ENCODE measurements at places on chromosomes 11 and 22.

- no peak for DNase-seq
These were observed 60.4 kb downstream of the KCNJ1 start for GRCh38 chr11:128806506-128807261.

GRCh38 chr22:44634426-44635321, 67.3 kb upstream of the PRR5 start:
- no peak for DNase-seq

DNA sequence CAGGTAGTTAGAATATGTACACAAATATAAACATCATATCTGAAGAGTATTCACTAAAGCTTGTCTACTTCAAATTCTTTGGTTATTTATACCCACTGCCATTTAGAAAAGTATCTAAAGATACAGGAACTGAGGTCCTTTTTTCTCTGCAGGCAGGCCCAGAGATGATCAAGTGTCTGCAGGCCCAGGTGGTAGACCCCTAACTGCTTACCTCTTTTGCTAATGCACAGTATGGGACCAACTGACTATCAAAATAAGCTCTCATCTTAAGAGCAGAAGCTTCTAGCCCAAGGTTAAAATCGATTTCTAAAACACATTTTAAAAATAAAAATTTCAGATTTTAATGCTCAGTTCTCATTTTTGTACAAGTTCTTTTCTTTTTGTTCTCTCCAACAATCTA, 81.5 kb downstream of the APOL5 start:
- DNase-seq: no peak

GRCh38 chr11:36452961-36453360, 57.1 kb downstream of the TRAF6 start:
- no peak for DNase-seq

GRCh38 chr11:126683766-126684728, 316.5 kb downstream of the KIRREL3 start:
- DNase-seq: no peak

DNA sequence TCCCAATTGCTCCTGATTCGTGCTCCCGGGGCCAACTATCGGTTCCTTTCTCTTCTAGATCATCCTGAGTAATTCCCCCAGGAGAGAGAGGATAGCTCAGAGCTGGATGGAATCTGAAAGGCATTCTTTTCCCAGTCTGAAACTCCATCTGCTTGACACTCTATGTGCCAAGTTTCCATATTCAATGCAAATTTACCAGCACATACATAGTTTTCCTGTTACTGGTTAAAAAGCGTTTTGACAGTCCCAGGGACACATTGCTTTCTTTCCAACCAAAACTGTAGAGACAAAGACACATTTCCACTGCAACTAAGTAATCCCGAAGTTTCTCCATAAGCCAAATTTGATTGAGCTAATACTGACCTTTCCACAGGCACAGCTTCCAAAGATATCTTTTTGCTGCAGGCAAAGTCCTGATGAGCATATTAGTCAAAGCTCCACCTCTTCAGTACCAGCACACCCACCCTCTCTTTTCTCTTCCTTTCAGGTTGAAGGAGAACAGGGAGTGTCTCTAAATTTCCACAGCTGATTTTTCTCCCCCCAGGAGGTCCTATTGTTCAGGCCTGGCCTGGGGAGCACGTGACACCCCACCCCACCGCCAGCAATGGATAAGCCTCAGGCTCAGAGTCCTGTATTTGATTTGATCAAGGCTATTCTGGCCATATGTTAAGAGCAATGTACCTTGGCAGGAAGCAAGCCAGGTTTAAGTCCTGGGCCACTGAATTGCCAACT, 9.7 kb upstream of the ANKK1 start:
- no peak for DNase-seq

DNA sequence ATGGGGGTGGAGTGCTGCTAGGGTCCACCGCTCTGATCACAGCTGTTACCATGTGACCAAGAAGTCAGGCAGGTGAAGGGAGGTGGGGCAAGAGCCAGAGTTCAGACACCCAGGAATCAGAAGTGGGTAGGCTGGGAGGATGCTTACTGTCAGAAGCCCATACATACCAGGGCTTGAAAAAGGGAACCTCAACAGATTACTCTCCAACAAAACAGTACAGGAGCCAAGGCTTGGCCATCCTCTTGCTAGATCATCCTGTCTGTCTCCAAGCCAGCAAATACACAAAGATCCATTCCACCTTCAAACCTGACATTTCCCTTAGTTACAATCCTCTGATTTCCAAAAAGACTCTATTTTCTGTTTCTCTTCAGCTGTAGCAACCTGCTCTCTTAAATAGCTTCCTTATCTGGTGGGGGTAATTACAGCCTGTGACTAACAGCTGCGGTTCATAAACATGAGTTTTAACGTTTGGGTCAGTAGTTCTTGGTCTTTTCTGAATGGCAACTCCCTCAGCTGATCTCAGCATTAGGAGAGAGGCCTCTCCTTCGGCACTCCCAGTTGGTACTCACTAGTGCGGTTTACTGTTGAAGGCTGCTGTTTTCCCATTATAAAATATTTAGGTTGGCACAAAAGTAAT, 31.1 kb upstream of the WT1 start:
- DNase-seq: no peak
